ENCODE measurements at places on chromosomes 7 and 10. TPM values are rescaled to one million over a fixed set of nuclear protein-coding genes. Genes with fewer than 3 reads are reported as not detected.

DNA sequence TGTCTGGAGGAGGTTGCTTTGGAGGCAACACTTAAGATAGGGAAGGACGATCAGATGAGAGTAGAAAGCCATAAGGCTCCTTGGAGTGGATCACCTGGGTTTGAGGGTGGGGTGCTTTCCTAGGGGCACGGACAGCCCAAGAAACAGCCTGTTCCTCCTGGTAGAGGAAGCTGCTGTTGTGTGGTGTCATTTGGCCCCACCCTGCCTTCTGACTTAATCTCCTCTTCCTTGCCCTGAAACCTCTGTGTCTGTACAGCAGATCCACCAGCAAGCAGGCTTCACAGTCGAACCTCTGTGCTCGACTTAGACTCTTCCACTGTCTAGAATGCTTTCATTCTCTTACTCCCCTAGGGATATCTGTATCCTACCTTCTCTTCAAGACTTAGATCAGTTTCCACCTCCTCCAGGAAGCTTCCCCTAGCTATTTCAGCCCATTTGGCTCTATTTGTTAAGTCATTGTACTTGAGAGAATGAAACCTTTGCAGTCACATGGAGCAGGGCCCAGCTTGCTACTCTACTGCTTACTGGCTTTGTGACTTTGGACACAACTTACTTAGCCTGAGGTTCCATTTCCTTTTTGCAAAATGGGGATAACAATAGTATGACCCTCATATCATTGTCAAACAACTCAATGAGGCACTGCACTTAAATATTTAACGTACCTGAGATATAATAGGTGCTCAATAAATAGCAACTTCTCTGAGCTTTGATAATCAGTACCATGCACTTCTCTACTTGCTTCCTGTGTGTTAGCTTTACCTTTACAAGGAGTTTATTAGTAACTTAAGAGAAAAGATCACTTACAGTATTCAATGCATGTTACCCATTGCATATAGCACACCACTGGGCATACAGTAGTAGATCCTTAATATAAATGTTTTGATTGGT is 5.0 kb downstream of the MXI1 start:
- no peak for DNase-seq

DNA sequence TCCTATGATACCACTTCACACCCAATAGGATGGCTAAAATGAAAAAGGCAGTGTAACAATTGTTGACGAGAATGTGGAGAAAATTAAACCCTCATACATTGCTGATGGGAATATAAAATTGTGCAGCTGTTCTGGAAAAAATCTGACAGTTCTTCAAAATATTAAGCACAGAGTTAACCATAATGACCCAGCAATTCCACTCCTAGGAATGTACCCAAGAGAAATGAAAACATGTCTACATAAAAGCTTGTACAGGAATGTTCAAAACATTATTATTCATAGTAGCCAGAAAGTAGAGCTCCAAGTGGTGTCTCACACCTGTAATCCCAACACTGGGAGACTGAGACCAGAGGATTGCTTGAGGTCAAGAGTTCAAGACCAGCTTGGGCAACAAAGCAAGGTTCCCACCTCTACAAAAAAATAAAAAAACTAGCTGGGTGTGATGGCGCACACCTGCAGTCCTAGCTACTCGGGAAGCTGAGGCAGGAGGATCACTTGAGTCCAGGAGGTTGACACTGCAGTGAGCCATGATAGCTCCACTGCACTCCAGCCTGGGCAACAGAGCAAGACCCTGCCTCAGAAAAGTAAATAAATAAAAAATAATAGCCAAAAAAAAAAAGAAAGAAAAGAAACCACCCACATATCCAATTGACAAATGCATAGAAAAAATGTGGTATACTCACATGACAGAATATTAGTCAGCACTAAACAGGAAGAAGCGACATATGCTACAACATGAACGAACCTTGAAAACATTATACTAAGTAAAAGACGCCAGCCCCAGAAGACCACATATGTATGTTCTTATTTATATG is 5.0 kb downstream of the RHEB start:
- no peak for DNase-seq

GRCh38 chr7:135834266-135834665 is 85.7 kb upstream of the FAM180A start:
- no peak for DNase-seq

- no peak for DNase-seq
These were observed 33.5 kb downstream of the PLCE1 start for GRCh38 chr10:94027197-94027596.

GRCh38 chr10:30062090-30062489 is 2.7 kb upstream of the JCAD start:
- no peak for DNase-seq

The SLC26A5 gene
- total RNA-seq: 6.2 TPM

The ACHE gene
- total RNA-seq: 4.0 TPM
